ENCODE measurements at places on chromosomes 13 and 19.

GRCh38 chr13:21047591-21048282 lies 13.6 kb downstream of the LATS2 start:
- DNase-seq, result no peak

GRCh38 chr19:57103573-57104277 lies 16.1 kb upstream of the USP29 start:
- DNase-seq, result peak; percentile 31

DNA sequence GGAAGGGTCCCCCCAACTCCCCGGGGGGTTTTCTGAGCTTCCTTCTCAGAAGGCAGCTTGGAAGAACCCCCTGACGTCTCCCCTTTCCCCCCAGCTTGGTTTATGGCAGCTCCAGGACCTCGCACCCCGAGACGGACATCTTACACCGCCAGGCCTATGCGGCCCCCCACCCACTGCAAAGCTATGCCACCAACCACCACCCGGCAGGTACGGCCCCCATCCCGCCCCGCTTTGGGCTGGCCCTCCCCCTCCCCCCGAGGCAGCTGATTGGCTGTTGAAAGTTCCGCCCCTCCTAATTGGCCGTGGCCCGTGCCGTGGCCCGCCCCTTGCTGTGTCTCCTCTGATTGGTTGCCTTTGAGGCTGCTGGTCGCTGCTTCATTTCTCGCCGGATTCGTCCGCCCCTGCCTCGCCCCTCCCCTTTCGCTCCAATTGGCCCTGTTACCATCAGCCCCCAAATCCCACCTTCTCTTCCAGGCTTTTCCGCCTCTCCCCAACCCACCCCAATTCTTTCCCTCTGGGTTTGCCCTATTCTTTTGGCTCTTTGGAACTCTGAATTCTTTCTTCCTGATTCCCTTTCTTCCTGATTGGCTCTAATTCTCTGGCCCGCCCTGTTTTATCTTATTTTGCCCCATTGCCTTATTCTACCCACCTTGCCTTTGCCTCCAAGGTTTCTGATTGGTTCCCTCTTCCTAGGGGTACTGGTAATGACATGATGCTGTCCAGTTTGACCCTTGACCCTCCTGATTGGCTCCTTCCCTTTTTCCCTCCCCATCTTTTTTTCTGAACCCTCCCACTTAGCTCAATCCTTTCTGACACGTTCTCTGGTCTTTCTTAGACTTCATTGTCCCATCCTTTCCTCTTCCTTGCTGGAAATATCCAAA lies 2.5 kb downstream of the PRR12 start:
- DNase-seq, result peak; percentile 96

DNA sequence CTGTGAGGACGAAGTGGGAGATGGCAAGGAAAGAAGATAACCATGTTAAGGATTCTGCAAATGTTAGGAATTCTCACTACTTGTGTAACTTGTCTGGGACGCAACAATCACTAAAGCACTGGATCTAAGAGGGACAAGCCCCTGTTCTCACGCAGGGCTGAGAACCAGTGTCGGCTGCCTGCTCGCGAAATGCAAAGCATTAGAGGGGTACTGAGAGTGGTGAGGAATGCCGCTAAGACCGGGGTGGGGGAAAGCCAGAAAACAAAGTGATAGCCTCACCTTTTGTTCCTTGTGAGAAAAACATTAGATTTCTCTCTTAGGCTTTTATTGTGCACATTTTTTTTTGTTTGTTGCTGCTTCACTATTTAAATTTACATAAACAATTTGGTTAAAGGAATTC lies 241.9 kb downstream of the ABCC4 start:
- peak; percentile 10 for DNase-seq

DNA sequence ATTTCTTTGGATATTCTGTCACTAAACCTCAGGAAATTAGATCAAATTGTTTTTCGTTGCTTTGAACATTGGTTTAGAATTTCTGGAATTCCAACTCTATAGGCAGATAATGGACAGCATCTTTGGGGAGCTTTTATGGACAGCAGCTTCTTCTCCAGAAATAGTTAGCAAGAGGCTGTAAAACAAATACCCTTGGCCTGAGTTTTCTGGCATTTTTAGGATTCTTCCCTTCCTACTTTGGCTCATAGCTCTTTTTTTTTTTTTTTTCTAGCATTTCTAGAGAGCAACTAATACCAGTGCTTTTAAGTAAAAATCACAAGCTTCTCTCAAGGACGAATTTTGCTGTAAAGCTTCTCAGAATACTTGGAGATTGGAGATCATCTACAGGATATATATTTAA lies 169.8 kb upstream of the SPRY2 start:
- DNase-seq, result no peak

- DNase-seq, result peak; percentile 66
These were observed 442 bp downstream of the REXO1 start for GRCh38 chr19:1847684-1848398.

DNA sequence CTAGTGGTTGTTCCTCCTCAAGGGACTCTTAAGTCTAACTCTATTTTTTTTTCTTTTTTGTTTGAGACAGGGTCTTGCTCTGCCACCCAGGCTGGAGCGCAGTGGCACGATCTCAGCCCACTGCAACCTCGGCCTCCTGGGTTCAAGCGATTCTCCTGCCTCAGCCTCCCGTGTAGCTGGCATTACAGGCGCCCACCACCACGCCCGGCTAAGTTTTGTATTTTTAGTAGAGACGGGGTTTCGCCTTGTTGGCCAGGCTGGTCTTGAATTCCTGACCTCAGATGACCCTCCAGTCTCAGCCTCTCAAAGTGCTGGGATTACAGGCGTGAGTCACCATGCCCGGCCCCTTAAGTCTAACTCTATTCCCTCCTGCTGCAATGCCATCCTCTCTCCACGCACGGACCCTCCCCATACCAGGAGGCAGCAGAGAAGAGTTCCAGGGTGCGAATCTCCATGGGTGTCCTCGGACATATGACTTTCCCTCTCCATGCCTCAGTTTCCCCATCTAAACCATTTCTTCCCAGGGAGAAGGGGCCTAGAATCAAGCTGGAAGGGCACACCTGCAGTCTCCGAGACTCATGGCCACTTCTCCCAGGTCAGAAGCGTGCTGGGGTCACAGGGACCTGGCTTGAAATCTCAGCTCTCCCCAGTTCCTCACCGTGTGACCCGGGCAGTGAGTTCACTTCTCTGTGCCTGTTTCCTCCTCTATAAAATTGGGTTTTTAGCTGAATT lies 6.0 kb upstream of the BCL3 start:
- DNase-seq, result no peak

GRCh38 chr13:40186041-40186440 lies 480.4 kb downstream of the FOXO1 start:
- DNase-seq, result no peak

DNA sequence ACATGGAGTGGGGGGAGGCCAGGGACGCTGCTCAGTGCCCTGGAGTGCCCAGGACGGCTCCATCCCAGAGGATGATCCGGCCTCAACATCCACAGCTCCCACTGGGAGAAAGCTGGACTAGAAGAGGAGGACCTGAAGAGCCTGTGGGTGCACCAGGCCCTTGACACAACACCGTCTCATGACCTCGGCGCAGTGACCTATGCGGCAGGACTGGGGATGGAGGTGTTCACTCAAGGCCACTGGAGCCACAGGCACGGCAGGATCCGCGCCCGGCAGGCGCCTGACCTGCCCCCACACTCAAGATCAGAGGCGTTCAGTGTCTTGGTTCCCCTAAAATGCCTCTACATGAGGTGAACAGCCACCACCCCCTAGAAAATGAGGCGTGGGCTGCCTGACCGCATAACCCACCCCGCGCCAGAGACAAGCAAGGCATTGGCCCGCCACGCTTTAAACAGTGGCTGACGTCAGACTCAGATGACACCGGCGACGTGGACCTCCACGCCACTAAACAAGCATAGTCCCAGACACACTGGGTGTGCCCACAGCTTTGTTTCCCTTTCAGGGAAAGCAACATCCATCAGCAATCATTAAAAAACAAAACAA lies 8.0 kb downstream of the SGTA start:
- no peak for DNase-seq

DNA sequence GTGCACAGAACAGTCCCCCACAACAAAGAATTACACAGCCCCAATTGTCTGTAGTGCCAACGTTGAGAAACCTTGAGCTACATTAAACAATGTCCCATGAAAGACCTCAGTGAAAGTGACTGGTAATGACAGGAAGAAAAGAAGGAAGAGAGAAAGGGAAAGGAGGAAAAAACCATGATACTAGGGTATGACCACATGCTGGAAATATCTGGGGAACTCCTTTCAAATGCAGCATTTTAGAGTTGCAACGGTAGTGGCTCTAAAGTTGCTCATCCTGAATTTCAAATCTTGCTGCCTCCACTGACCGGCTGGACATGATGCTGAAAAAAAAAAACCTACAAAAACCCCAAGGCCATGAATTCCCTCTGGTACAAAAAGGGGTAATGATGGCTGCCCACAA lies 26.5 kb downstream of the FPR3 start:
- peak; percentile 3 for DNase-seq

- peak; percentile 54 for DNase-seq
These were observed 396.9 kb upstream of the SLITRK5 start for GRCh38 chr13:87274209-87274819.

- no peak for DNase-seq
These were observed 12.2 kb downstream of the ZNF296 start for GRCh38 chr19:45063851-45064801.

- no peak for DNase-seq
These were observed 481.4 kb downstream of the PCDH9 start for GRCh38 chr13:66748712-66749111.

DNA sequence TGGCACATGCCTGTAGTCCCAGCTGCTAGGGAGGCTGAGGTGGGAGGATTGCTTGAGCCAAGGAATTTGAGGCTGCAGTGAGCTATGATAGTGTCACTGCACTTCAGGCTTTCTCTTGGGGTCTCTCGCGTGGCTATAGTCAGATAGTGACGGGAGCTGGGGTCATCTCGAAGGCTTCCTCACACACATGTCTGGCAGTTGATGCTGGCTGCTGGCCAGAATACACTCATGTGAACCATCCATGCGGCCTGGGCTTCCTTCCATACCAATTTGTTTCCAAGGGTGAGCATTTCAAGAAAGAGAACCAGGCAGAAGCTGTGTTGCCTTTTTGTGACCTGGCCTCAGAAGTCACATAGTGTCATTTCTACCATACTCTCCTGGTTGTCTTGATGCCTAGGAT lies 26.4 kb downstream of the LEUTX start:
- DNase-seq, result no peak

- no peak for DNase-seq
These were observed 15.5 kb downstream of the ZNF211 start for GRCh38 chr19:57648331-57649003.

DNA sequence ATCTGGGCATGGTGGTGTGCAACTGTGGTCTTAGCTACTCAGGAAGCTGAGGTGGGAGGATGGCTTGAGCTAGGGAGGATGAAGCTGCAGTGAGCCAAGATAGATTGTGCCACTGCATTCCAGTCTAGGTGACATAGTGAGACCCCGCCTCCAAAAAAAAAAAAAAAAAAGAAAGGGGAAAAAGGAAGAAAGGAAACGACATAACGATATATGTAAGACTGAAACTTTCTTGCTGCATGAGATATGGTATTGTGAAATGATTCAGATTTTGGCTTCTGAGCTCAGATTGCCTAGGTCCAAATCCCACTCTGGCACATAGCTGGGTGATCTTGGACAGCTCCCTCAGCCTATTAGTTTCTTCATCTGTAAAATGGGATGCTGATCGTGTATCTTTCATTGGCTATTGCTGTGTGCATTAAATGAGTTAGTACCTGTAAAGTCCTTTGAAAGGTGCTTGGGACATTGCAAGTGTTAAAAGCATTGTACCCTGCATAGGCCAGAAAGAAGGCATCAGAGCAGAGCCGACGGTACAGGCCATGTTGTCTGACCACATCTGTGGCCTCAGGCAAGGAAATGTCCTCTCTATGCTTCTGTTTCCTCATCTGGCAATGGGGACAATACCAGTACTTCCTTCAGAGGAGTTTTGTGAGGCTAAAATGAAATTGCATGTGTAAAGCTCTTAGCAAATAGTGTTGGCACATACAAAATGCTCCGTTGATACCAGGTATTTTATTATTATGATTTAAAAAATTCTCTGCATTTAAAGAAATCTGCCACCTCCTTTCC lies 32.6 kb upstream of the SLC46A3 start:
- DNase-seq, result peak; percentile 20

GRCh38 chr19:47661611-47662010 lies 51.6 kb upstream of the EHD2 start:
- DNase-seq, result no peak

GRCh38 chr13:43270130-43270830 lies 246.9 kb downstream of the DNAJC15 start:
- peak; percentile 49 for DNase-seq

DNA sequence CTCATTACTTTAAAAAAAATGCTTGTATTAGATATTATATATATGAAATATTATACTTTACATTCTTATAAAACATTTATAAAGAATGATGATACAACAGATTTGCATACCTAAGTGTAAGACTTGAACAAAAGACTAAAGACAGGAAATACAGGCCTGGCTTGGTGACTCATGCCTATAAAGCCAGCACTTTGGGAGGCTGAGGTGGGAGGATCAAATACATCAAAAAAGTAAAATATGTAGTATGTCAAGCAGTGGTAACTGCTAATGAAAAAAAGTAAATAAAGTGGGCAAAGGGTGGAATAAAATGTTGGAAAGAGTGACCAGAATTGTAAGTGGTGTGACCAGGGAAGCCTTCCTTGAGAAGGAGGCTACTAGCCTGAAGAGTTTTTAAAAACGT lies 133.7 kb downstream of the GGACT start:
- peak; percentile 14 for DNase-seq

GRCh38 chr19:49469828-49470614 lies 4.0 kb upstream of the FLT3LG start:
- no peak for DNase-seq

- no peak for DNase-seq
These were observed 539.9 kb downstream of the OLFM4 start for GRCh38 chr13:53568491-53568890.

GRCh38 chr19:4453232-4454179 lies 4.1 kb downstream of the UBXN6 start:
- DNase-seq, result peak; percentile 55

- no peak for DNase-seq
These were observed 227.4 kb downstream of the KLF5 start for GRCh38 chr13:73286177-73286576.

GRCh38 chr13:100495455-100495854 lies 93.1 kb downstream of the GGACT start:
- DNase-seq, result no peak

DNA sequence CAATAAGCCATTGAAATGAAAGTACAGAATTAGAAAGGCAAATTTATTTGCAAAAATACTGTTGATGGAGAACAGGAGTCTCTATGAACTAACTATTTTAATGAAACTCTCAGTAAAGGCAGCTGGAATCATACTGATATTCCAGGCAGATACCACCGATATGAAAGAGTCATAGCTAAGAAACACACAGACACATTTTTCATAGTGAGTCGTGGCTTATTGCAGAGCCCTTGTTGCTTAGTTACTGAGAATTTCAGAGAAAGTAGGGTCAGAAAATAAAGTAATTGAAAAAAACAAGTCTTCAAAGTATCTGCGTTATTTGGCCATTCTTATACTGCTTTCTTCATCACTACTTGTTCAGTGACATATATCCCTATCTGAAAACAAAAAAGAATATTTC lies 1890.9 kb downstream of the PCDH9 start:
- no peak for DNase-seq

DNA sequence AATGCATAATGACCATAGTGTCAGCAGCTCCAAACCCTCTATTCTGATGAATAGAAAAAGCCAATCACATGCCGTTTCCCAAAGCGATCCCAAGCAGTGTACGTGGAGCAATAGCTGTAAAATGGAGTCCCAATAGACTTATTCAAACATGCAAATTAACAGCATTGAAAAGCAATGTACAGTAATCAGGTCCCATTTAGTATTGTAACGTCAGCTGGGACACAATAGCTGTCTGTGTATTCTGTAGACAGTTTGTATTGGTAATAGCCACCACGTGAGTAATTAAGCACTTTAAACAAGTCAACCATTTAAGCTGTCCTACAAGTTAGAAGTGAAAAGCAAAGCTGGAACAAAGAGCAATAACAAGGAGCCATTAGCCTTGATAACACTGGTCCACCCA lies 698.2 kb downstream of the PCDH17 start:
- no peak for DNase-seq
